Glutamatergic neuron (in vitro differentiated cells): ENCODE measurements at places on chromosomes 1 and 21. TPM values are rescaled to one million over a fixed set of nuclear protein-coding genes. Genes with fewer than 3 reads are reported as not detected.

The CFAP57 gene
- 5.0 TPM for total RNA-seq

The SETDB1 gene
- total RNA-seq = 57.0 TPM

DNA sequence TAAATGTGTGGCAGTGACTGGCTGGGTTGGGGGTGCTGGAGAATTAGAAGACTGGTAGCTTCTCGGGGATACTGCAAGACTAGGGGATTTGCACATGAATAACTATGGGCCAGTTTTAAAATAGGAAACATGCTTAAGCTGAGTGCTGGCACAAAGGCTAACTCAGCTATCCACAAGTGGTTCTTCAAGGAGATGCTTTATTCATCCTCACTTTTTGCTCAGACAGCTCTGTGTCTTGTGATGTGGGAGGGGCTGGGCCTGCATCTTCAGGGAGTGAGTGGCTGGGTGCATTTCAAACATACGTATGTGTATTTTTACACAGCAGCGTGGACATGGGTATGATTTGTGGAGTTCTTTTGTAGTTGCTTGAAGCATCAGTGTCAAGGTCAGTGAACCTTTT, 2.3 kb downstream of the COQ8A start:
- DNase-seq = no peak

DNA sequence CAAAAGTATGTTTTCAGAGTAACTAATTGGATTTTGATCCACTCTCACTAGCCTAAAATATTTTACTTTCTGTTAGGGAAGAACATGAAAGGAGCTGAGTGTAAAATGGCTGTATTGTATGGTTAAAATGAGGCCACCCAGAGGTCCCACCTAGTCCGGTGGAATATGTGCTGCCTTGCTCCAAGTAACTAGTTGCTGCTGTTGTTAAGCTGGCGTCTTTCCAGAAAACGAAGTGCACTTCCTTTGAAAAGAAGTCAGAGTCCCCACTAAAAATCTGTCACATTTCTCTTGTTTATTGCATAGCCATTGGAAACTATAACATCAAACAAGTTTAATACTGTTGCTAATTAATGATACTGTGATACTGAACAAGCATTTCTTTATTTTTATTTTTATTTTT, 3.2 kb downstream of the SLC25A33 start:
- DNase-seq = no peak

DNA sequence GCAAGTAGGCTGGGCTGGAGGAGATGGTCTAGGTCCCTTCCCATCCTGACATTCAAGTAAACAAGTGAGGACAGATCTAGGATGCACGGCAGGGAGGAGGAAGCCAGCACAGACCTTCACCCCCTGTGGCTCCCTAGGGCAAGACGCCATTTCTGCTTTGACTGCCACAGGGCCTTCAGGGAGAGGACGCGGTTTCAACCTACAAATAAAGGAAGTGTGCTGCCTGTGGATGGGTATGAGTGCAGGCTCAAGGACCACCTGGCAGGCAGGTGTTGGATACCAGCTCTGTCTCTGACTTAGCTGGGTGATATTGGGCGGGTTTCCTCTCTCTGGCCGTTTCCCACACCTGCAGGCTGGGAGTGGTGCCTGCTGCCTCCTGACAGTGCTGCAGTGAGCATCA, 16.2 kb downstream of the SLC2A1 start:
- DNase-seq = no peak

GRCh38 chr1:172585861-172586260, 52.9 kb downstream of the SUCO start:
- no peak for DNase-seq
